ENCODE measurements at places on chromosomes 5 and 9. TPM values are rescaled to one million over a fixed set of nuclear protein-coding genes. Genes with fewer than 3 reads are reported as not detected.

GRCh38 chr9:82890401-82890800, 172.5 kb downstream of the RASEF start:
- no peaks in the 10 kb centered on the region for H3K4me1 ChIP-seq
- H3K36me3 ChIP-seq, result no peaks in the 10 kb centered on the region
- H3K27me3 ChIP-seq, result no peaks in the 10 kb centered on the region
- no peak overlapping the region for H3K27ac ChIP-seq

- DNase-seq, result no peak
- peaks cover 14% of the 10 kb centered on the region for H3K4me1 ChIP-seq
- no peaks in the 10 kb centered on the region for H3K36me3 ChIP-seq
- peak overlapping the region; percentile 59 for H3K4me3 ChIP-seq
- peaks cover 24% of the 10 kb centered on the region for H3K27me3 ChIP-seq
Measured at GRCh38 chr5:178589180-178590140, 733 bp downstream of the COL23A1 start.

DNA sequence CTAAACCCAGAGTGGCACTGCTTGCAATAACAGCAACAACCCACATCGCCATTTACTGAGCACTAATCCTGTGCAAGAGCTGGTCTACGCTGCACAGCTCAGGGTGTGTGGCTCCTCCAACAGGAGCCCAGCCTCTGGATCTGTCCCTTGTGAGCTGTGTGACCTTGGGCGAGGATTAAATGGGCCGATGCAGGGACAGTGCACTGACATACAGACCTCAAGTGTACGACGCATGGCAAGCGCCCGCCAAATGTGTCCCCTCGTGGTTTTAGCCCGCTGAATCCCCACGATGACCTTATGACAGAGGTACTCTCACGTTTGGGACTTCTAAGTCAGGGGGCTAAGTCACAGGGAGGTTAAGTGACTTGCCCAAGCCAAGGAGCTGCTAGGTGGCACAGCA, 130.3 kb upstream of the RAPGEF1 start:
- no peak overlapping the region for H3K27ac ChIP-seq
- H3K27me3 ChIP-seq, result no peaks in the 10 kb centered on the region
- DNase-seq, result no peak
- H3K4me1 ChIP-seq, result no peaks in the 10 kb centered on the region
- no peaks in the 10 kb centered on the region for H3K36me3 ChIP-seq
- no peak overlapping the region for H3K4me3 ChIP-seq

DNA sequence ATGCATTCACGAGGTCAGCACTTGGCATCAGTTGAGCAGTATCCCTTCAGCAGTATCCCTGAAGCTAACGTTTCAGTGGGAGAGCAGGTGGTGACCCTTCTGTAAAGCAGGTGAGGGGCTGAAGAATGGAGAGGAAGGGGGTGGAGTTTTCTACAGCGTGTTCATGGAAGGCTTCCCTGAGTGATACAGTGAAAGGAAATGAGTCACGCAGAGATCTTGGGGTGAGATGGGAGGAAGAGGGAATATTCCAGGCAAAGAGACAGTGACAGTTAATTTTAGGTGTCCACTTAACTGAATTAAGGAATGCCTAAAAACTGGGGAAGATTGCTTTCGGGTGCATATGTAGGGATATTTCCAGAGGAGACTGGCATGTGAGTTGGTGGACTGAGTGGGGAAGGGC, 25.7 kb downstream of the TAS2R1 start:
- H3K36me3 ChIP-seq, result no peaks in the 10 kb centered on the region
- no peak overlapping the region for H3K27ac ChIP-seq
- no peaks in the 10 kb centered on the region for H3K4me1 ChIP-seq
- DNase-seq, result no peak
- no peaks in the 10 kb centered on the region for H3K27me3 ChIP-seq

TMEM267 gene
- total RNA-seq, result 12.7 TPM

ZFP62 gene
- 28.3 TPM for total RNA-seq

PFN3 gene
- not detected for total RNA-seq

ASS1 gene
- total RNA-seq, result 75.2 TPM

Data from lower lobe of right lung (tissue), 2 donors.